ENCODE measurements at places on chromosomes 3 and 15.

DNA sequence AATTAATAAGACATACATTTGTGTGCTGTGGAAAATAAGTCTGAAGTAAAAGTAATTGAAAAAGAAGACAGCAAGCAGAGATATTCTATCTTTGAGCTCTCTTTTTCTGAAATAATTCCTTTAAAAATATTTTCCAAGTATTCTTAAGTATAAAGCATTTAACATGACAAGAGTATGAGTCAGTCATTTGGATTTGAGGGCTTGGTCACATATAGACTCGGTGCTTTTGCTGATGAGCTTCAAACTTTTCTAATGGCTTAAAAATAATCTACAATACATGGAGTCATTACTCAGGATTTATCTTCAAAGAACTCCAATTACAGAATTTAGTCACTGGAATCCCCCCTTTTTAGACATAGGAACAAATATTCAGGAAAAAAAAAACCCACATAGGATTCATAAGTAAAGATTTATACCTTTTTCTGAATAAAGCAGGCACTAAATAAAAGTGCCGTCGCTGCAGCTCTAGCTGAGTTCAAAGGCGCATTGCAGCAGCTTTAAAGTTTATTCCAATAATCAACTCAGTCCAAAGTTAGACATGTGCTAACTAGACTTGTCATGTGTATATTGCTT lies 147.5 kb downstream of the CTNNB1 start:
- DNase-seq: no peak

DNA sequence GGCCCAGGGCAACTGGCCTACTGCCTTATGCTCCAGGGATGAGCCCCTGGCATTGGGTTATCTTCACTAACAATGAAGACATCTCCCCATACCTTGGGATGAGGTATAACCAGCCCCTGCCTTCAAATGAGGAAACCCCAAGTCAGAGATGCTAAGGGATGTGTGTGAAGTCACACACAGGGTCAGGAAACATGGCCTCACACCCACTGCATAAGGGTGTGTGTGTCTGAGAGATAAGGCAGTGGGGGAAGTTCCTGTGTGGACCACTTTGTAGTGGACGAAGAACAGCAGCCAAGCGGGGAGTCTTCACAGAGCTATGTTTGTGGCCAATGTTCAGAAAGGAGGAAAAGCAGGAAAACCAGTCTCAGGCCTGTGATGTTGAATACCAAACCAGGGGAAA lies 10.5 kb downstream of the ELP6 start:
- DNase-seq: no peak

DNA sequence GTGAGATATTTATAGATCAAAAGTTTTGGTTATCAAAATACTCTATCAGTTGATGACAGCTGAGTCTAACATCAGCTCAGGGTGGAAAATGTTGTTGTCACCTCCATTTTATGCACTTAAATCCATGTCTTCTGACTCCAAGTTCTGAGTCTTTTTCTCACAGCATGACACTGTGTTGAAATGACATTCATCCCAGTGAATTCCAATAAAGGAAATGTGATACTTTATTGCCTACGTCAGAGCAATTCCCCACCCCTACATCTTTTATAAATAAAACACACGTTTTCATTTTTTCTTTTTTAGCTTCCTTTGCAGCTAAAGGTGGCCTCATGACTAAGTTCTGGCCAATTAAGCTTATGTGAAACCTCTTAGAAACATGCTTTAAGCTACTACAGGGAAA lies 10.7 kb downstream of the DRD3 start:
- DNase-seq: no peak

DNA sequence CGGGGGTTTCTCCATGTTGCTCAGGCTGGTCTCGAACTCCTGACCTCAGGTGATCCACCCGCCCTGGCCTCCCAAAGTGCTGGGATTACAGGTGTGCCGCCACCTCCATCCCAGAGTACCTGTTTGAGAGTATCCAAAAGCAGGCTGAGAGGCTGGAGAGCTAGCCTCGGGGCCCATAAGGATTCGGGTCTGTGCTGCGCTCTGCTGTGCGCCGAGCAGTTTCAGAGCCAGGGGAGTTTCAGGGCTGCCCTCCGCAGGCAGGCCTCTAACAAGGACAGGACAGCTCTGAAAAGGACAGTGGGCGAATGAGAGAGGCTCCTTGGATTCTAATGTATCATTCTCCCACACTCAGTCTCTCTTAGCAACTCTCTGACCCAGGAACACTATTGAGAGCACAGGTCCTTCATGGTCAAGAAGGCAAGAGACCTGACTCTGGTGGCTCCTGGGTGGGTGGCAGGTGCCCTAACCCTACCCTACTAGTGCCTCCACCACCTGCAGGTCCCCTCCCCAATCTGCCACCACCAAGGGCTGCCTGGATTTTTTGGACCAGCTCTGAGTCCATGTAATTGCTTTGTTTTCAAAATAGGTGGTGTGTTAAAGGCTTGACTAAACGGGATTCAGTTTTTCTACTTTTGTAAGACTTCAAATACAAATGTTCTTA lies 27.8 kb downstream of the MAGEF1 start:
- DNase-seq: no peak

- no peak for DNase-seq
These were observed 131.6 kb upstream of the ABHD17C start for GRCh38 chr15:80563372-80563997.

DNA sequence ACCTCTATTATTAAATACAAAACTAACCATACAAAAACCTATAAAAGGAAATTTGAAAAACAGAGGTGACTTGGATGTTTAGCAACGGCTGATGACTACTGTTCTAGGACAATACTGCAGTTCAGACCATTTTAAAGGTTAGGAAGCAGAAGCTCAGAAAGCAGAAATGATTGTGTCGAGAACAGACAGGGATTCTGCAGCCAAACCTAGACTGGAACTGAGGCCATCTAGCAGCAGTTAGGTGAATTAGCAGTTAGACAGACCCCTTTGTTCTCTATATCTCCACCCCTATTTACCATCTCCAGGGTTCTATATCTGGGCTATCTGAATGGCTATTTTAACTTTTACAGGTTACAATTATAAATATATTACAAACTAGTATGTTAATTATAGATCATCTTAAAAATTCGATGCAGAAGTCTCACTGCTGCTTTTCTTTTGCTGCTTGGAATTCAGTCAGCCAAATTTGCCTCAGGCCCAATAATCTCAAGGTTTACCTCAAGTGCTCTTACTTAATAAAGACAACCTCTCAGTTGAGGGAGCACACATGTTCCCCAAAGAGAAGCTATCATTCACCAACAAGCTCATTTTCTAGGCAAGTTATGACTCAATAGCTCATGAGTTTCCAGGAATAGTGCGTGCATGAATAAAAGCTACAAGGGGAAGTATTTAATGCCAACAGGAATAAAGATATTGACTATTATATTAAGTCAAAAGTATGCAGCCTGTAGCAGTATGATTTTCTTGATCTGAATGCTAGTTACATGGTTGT lies 9.3 kb upstream of the IL1RAP start:
- DNase-seq: no peak

GRCh38 chr3:141360888-141361598 lies 7.3 kb upstream of the ZBTB38 start:
- no peak for DNase-seq

GRCh38 chr15:59594493-59594942 lies 17.1 kb upstream of the GCNT3 start:
- DNase-seq: no peak

DNA sequence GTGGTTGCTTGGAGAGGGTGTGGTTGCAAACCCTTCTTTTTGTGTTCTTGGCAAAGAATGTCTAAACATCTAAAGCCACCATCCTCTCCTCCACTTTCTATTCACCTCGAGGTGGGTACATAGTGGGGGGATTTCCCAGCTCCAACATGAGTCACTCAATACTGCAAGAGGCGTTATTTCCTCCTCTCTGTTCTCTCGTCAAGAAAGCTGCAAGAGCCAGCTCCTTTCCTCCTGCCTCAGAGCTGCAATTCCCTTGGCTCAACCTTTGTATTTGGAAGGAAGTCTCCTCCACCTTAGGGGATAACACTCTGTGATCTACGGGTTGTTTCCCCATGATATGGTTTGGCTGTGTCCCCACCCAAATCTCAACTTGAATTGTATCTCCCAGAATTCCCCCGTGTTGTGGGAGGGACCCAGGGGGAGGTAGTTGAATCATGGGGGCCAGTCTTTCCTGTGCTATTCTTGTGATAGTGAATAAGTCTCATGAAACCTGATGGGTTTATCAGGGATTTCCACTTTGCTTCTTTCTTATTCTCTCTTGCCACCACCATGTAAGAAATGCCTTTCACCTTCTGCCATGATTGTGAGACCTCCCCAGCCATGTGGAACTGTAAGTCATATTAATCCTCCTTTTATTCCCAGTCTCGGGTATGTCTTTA lies 138.4 kb downstream of the PLCL2 start:
- DNase-seq: no peak

GRCh38 chr3:23877329-23877980 lies 39.3 kb downstream of the NKIRAS1 start:
- no peak for DNase-seq

DNA sequence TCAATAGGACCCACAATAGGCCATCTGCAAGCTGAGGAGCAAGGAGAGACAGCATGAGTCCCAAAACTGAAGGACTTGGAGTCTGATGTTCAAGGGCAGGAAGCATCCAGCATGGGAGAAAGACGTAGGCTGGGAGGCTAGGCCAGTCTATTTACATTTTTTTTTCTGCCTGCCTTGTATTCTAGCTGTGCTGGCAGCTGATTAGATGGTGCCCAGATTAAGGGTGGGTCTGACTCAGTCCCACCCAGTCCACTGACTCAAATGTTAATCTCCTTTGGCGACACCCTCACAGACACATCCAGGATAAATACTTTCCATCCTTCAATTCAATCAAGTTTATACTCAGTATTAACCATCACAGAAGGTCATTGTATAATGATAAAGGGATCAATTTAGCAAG lies 15.9 kb upstream of the PIAS1 start:
- DNase-seq: no peak

GRCh38 chr3:141840737-141841544 lies 35.5 kb upstream of the ATP1B3 start:
- DNase-seq: no peak

- DNase-seq: no peak
These were observed 119.1 kb downstream of the TCF12 start for GRCh38 chr15:57037548-57037947.

GRCh38 chr3:22928216-22929110 lies 274.7 kb upstream of the UBE2E2 start:
- DNase-seq: no peak

Measured in activated T-helper 1 cell treated with anti-CD3 and anti-CD28 coated beads, Interleukin-2, amount 50 U/mL, for 16 hours (primary cell).